ENCODE measurements at places on chromosomes 13 and 19.

DNA sequence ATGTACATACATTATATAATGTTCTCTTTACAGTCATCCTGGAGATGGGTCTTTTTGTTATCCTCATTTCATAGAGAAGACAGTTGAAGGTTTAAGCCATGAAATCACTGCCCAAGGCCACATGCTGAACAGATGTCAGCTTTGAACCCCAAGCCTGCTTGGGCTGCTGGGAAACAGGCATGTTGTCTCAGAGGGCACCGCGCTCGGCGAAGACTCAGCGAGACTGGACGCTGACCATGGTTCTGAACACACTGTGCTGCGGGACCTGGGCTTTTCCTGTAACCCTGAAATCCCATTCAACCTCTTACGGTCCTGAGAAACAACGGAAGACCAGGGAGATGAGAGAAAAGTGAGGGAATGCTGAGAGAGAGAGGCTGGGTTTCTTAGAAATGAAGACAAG, 27.3 kb downstream of the LRFN3 start:
- no peak for DNase-seq

GRCh38 chr13:113323869-113324268, 26.8 kb downstream of the LAMP1 start:
- no peak for DNase-seq

- DNase-seq, result no peak
Measured at GRCh38 chr19:32558607-32559228, 22.3 kb upstream of the PDCD5 start.

GRCh38 chr13:46053162-46054012, 841 bp upstream of the ZC3H13 start:
- DNase-seq, result no peak

DNA sequence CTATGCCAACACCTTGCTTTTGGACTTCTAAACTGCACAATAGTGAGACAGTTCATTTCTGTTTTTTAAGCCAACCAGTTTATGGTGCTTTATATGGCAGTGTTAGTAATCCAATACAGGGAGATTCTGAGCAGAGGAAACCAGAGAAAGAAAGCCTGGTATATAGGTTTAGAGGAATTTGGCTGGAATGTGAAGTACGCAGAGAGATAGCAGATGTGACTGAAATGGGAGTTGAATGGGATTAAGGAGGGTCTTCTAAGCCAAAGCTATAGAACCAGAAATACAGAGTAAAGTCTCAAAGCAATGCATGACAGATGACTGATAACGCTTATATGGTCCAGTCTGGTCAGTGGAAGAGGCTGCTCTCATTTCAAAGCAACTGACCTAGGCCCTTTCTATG, 453.7 kb downstream of the GPC6 start:
- no peak for DNase-seq

- no peak for DNase-seq
Measured at GRCh38 chr13:20428666-20429644, 96.7 kb downstream of the CRYL1 start.

- DNase-seq, result no peak
Measured at GRCh38 chr13:29073755-29074154, 253.6 kb downstream of the MTUS2 start.

GRCh38 chr19:28218728-28219127, 994.2 kb downstream of the UQCRFS1 start:
- DNase-seq, result no peak

- DNase-seq, result no peak
Measured at GRCh38 chr13:110324026-110324749, 17.1 kb downstream of the COL4A2 start.

GRCh38 chr19:30388327-30388726, 16.1 kb downstream of the ZNF536 start:
- DNase-seq, result no peak

GRCh38 chr13:46355901-46356590, 31.0 kb downstream of the RUBCNL start:
- no peak for DNase-seq

DNA sequence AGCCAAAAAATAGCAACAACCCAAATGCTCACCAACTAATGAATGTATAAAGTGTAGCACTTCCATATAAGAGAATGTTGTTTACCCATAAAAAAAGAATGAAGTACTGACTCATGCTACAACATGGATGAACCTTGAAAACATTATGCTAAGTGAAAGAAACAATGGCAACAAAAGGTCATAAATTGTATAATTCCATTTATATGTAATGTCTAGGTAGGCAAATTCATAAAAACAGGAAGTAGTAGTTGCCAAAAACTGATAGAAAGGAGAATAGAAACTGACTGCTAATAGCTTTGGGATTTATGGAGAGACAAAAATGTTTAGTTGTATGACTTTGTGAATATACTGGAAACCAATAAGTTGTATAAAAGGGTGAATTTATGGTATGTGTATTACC, 21.6 kb downstream of the MYCBP2 start:
- no peak for DNase-seq

Measured in activated CD8-positive, alpha-beta memory T cell treated with anti-CD3 and anti-CD28 coated beads for 4 hours (primary cell).